Panc1 (cell line): ENCODE measurements at places on chromosomes 11 and 22.

DNA sequence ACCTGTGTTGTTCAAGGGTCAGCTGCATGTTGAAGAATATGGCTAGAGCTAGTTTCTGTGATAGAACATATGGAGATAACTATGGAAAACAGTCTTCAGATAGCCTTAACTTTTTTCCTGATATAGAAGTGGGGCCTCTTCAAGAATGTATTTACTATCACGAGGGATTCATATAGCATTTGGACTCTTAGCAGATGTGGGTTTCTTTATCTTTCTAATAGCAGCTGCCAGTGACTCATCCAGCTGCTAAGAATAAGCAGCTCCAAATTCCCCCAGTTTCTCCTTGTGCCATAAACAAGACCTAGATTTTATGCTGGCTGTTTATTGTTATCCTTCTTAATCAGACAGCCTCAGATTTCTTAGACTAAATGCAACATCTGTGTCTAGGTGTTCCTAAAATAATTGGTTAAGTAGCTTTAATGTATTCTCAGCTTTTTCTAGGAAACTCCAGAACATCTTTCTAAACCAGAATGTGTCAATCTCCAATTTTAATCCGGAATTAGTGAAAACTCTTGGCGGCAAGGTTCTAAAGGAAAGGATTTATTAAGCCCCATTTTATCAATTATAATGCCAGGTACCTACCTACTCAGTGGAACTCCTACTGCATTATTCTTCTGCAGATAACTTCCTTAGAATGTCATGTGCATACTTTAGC, 119.8 kb downstream of the CSTPP1 start:
- DNase-seq = no peak

DNA sequence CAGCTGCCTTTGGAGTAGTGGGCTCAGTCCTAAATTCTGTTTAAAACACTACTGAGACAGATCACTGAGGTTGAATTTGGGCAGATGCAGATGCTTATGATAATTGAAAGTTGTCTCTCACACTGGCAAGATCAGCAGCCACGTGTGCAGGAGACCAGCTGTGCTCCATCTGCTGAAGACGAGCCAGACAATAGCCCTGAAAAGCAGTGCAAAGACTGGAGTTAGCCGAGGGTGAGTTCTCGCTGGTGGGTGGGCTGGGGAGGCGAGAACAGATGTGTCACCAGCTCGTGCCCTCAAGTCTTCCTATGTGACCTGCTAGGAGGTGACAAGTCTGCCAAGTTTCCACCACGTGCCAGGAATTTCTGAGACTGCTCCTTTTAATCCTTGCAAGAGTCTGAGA, 661.3 kb upstream of the B3GAT1 start:
- no peak for DNase-seq

DNA sequence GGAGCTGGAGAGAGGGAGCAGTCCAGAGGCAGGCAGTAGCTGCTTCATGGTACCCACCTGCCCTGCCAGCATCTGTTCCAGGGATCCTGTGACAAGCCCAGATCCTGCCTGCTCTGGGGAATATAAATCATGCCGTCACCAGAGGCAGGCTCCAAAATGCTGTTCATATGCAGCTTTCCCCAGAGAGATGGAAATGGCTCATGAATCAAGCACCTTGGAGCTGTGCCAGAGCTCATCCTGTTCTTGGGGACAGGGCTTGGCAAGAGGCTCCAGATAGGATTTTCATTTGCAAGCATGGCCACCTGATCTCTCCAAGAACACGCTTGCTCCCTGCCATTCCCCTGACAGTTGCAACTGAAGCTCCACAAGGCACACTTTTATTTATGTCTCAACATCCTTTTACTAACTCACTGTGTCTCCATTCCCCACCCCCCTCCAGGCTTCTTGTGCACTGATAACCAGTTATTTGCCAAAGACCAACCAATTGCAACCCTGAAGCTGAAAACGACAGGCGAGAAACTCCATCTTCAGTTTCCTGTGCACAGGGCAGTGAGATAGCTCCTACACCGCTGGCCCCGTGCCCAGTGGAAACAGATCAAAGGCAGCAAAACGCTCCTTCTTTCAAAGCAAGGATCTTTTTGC, 115.8 kb upstream of the PITPNB start:
- no peak for DNase-seq

DNA sequence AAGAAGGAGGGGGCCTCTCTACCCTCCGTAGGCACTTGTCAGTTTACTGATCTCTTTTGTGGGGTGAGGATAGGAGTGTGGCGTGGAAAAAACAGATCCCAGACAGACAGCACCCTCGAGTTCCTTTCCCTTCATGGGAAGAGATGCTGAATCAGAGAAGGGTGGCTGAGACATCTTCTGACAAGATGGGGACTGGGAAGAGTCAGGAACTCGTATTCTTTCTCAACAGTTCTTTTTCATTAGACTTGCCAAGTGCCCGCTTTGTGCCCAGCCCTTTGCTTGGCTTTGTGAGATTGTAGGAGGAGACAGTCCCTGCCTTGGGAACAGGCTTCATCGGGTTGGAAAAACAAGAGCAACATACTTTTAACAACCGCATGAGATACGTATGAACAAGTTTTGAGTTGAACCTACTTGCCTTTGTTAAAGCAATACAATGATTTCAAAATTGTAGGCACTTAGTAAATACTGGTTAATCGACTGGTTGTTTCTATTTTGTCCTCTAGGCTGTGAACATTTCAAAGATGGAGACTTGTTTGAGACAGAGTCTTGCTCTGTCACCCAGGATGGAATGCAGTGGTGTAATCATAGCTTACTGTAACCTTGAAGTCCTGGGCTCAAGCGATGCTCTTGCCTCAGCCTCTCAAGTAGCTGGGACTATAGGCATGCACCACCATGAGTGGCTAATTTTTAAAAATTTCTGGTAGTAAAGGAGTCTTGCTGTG, 1.1 kb downstream of the RRM1 start:
- no peak for DNase-seq

DNA sequence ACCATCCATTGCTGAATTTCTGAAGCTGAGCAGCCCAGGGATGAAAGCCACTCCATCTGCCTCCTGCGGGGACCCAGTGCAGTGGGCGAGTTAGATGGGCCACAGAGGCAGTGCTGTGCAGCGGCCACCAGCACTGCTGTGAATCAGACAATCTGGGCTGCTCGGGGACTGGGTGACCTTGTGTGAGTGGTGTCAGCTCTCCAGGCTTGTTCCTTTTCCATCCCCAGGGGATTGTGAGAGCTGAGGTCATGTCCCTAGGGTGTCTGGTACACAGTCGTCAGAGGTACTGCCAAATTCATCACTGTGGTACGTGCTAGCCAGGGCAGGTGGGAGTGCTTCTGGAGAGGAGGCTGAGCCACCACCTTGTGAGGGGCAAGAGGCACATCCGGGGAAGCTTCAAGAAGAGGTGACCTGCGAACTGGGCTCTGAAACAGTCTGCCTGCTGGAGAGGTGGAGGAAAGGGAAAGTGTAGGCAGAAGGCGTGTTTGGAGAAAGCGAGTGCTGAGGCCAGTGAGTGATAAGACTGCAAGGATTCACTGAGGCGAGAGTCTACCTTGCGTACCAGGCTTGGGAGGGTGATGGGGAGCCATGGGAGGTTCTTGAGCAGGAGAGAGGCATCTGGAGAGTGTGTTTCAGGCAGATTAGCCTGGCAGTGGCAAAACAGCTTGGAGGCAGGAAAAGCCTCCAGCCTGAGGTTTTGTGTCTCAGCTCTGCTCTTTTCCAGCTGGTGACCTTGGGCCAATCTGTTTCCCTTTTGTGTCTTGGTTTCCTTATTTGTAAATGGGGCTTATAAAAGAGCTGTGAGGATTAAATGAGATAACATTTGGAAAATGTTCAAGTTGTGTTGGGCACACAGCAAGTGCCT, 22.7 kb downstream of the CACNA1I start:
- DNase-seq = no peak

DNA sequence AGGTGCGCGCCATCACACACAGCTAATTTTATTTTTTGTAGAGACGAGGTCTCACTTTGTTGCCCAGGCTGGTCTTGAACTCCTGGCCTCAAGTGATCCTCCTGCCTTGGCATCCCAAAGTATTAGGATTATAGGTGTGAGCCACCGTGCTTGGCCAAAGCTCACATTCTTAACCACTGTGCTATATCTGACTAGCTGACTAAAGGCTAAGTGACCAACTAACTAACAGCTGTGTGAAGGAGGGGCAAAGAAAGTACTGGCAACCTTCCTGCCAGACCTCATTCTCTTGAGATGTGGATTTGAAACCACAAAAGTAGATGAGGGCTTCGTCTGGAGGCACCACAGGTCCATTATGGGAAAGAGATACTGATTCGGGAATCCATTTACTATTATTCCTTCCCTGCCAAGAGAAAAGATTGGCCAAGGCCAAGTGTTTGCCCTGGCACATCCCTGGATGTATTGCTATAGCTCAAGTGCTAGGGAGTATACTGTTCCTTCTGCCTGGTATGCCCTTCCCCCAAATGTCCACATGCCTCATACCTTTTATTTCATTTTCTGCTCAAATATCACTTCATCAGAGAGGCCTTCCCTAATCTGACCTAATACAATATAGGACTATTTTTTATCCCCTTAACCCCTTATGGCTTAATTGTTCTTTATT, 52.7 kb upstream of the RRM1 start:
- DNase-seq = no peak

DNA sequence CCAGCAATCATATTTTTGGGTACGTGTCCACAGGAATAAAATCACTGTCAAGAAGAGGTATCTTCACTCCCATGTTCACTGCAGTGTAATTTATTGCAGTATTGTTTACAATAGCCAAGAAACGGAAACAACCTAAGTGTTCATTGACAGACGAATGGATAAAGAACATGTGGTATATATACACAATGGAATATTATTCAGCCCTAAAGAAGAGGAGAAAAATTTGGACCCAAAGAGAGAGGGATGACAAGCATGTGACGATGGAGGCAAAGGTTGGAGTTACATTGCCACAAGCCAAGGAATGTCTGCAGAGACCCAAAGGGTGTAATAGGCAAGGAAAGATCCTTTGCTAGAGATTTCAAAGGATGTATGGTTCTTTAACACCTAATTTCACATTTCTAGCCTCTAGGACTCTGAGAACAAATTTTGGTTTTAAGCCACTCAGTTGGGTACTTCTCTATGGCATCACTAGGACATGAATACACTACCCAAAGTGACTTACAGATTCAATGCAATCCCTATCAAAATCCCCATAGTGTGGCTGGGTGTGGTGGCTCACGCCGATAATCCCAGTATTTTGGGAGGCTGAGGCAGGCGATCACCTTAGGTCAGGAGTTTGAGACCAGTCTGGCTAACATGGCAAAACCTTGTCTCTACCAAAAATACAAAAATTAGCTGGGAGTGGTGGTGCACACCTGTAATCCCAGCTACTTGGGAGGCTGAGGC, 31.1 kb upstream of the TOP3B start:
- DNase-seq = no peak

- DNase-seq = no peak
Measured at GRCh38 chr11:77444261-77444660, 29.6 kb downstream of the PAK1 start.

GRCh38 chr11:118265954-118266353, 1.9 kb upstream of the MPZL2 start:
- DNase-seq = no peak

GRCh38 chr11:60957188-60957587, 5.2 kb upstream of the SLC15A3 start:
- DNase-seq = no peak

GRCh38 chr11:31821766-31822165, 10.6 kb upstream of the PAX6 start:
- no peak for DNase-seq

DNA sequence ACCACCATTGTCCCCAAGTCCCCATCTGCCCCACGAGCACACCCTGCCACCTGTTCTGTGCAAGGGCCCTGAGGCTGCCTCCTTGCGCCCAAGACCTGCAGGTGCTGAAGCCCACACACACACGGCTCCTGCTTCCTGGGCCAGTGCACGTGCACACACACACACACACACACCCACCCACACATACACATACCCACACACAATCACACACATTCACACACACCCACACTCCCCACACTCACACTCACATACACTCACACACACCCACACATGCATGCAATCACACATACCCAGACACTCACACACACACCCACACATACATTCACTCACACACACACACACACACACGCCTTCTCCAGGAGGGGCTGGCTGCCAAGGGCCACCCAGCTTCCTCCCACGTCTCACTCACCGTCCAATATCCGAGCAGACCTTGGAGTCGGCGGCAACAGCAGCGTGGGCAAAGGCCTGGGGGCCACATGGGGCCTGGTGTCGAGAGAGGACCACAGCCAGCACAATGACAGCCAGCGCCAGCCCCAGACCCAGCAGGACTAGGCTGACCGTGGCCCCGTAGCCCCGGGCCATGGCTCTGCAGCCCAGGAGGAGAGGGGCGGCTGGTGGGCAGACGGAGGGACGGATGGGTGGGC, 616 bp downstream of the GGT5 start:
- no peak for DNase-seq
